ENCODE measurements at places on chromosomes 13 and 19. TPM values are rescaled to one million over a fixed set of nuclear protein-coding genes. Genes with fewer than 3 reads are reported as not detected.

DNA sequence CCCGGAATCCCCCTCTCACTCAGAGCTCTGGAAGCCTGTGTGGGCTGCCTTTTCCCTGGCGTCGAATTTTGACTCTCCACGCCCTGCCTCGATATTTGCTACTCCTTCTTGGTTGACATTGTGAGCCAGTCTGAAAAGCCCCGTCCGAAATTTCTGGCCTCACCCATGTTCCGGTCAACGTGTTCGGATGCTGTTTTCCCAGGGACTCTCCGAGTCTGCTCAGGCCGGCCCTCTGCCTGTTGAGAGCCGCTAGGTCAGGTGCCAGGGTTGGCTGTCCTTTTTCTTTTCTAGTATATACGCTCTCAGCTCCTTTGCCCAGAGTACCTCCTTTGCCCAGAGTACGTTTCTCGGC is 6.8 kb upstream of the DGKH start:
- no peak for DNase-seq

GRIN3B gene
- 1.4 TPM for polyA plus RNA-seq

DNA sequence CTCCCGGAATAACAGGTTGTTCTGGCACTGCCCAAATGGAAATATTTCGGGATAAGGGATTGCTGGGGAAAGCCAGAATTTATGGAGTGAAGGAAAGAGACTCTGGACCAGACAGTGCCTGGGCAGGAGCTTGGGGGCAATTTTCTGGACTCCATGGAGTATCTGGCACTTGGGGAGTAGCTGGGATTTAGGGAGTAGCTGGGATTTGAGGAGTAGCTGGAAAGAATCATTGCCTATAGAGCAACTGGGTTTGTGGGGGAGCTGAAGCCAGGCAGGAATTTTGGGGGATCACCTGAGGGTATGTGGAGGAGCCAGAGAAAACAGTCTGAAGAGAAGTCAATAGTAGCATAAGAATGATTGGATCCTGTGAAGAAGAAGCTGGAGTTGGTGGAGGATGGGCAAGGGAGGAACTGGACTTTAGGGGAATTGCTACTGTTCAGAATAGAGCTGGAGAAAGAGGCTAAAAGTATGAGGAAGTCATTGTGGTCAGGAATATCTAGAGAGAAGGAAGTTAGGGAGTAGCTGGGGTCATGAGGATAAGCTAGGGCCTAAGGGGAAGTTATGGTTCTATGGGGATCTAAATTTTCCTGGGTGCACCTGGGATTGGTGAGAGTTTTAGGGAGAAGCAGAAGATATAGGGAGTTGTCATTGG is 14.8 kb downstream of the FSD1 start:
- no peak for DNase-seq

GRCh38 chr13:32045982-32046785 is 14.6 kb downstream of the FRY start:
- no peak for DNase-seq

- no peak for DNase-seq
These were observed 102.6 kb downstream of the DNAJC3 start for GRCh38 chr13:95779522-95779921.

ADM5 gene
- polyA plus RNA-seq, result 2.1 TPM

DNA sequence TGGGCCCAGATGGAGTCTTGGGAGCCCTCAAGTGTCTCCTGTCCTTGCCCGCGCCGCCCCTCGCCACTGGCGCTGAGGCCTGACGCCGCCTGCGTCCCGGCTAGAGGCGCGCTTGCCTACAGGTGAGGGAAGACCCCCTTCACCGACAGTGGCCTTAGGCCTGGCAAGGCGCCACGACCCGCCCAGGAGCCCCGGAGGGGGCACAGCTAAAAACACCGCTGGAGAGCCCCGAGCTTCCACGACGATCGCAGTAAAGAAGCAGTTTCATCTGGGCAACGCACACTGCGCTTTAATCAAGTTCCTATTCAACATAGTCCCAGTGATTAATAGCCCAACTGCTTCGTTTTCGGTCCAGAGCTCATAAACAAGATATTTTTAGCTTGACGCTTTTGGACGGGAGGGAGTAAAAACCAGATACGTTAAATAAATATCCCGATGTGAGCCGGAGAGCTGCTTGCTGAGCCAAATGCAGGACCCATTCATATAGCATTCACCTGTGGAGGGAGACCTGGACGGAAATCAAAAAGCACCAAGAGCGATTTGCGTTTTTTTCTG is 1.5 kb upstream of the CEBPA start:
- no peak for DNase-seq

GRCh38 chr13:110213461-110214074 is 93.4 kb downstream of the COL4A1 start:
- DNase-seq, result no peak

- DNase-seq, result no peak
These were observed 3.0 kb downstream of the IRF2BP1 start for GRCh38 chr19:45882652-45883585.

- no peak for DNase-seq
These were observed 74.8 kb downstream of the ZNF536 start for GRCh38 chr19:30446850-30447552.

DNA sequence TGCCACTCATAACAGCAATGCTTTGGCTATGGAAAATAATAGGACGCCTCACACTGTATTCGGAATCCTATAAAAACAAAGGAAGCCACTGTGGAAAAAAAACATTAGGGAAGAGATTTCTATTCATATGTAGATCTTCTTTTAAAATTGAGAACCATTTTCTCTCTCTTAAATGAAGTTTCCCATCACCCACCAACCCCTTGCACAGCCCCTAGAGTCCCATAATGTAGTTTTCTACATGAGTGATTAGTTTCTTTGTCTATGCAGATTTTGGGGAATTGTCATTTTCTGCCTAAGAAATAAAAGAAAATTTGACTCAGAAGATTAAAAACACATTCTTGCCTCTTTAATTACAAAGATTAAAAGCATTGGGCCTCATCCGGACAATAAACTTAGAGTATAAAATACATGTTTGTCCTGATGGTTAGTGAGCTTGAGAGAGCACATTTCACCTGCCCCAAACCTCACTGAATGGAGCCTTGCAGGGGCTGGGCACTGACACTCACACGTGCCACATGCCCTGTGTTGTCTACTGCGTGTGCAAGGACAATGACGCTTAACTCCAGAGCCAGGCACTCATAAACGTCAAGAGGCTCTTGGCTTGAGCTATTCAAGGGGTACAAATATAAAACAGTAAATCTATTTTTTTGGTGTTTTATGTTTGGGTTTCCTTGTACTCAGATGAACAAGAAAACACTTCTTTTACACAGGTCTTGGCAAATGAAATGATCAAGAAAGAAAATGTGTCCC is 40.0 kb upstream of the KL start:
- no peak for DNase-seq

DNA sequence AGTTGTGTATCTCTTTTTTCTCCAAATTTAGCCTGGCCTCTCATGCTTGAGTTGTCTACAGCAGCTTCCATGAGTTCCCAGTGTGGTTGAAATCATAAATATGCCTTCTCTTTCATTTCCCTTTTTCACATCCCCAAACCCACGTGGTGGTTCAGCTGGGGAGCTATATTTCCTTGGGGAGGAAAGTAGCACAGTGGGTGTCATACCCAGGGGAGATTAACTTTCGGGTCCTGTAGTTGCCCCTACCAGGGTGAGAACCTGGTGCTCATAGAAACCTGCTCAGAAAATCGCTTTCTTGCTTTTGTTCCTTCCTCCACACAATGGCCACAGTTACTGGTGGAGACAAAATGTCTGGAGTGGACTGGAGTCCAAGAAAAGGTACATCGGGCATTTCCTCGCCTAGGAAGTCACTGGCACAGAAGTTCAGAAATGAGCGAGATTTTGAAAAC is 7.0 kb upstream of the LILRA4 start:
- DNase-seq, result no peak

GRCh38 chr13:43911871-43912270 is 32.2 kb downstream of the LACC1 start:
- no peak for DNase-seq

Data from left renal cortex interstitium (tissue), 4 donors.